Fibroblast of skin of right biceps (primary cell): ENCODE measurements at places on chromosomes 5 and 9.

DNA sequence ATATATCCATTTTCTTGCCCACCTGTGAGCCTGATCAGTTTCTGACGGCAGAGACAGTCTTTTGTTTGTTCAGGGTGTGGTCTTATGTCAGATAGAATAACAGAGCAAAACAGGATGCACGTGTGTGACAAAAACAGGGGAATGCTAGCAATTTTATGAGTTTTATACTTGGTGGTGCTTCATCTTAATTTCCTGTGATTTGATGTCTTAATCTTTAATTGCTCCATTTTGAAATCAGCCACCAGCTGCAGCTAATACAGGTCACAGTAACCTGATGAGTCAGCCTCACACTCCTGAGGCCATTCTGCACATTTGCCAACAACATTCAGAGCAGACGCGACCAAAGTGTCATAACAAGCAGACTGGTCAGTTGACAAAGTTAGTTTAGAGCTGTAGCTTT is 42.3 kb upstream of the JMY start:
- DNase-seq = no peak

DNA sequence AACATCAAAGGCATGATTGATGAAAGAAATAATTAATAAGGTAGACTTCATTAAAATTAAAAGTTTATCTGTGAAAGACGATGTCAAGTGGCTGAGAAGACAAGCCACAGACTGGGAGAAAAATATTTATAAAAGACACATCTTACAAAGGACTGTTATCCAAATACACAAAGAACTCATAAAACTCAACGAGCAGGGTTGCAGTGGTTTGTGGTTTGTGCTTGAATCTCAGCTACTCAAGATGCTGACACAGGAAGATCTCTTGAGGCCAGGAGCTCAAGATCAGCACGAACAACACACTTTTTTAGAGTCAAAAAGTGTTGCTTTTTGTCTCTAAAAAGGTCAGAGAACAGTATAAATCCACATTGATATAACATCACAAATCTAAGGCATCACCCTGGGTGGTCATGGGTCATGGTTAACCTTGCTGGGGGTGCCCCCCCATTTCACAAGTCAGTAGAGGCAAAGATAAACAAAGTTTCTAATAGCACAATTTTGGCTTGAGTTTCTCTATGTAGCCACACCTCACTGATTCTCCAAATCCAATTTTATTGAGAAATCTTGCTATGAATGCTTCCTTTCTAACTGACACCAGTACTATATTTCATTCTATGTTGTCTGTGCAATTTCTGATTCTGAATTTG is 342.9 kb upstream of the RPS23 start:
- peak; percentile 15 for DNase-seq

DNA sequence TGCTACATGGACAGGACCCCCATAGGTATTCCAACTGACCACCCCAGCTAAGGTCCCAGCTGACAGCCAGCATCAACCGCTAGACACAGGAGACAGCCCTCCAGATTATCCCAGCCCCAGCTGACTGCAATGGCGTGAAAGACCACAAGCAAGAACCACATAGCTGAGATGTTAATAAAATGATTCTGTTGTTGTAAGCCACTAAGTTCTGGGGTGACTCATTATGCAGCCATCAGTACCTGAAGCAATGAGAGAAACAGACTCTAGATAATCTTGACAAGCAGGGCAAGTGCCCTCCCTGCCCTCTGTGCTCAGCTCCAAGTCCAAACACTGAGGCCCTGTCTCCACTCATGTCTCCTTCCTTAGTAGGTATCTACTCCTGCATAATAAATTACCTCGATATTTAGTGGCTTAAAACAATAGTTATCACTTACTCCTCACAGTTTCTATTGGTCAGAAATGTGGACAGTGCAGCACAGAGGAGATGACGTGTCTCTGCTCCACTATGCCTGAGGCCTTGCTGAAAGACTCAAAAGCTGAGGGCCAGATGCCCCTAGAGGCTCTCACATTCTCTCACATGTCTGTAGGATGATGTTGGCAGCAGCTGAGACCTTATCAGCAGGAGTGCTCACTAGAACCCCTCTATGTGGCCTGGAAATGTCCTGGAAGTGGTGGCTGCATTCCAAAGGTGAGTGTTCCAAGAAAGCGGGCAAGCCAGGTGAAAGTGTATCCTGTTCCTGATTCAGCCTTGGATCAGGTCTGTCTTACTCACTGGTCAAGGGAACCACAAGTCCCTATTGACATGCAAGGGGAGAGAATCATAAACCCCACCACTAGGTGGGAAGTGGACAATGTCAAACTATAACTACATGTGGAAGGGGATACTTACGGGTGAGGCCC is 2.5 kb downstream of the MGAT1 start:
- DNase-seq = peak; percentile 83

DNA sequence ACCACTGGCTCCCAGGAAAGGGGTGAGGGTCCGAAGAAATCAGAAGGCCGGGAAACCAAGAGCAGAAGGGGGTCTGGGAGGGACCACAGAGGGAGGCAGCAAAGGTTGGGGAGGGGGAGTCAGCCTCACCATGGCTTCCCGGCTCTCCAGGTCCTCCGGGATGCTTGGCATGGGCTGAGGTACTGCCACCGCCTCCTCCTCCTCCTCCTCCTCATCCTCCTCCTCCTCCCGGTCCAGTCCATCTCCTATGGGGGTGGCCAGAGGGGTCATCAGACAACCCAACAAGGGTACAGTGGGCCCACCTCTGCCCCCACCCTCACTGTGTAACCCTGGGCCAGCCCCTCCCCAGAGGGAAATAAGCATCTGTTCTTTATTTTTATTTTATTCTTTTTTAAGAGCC is 17.5 kb downstream of the GOLGA2 start:
- no peak for DNase-seq

DNA sequence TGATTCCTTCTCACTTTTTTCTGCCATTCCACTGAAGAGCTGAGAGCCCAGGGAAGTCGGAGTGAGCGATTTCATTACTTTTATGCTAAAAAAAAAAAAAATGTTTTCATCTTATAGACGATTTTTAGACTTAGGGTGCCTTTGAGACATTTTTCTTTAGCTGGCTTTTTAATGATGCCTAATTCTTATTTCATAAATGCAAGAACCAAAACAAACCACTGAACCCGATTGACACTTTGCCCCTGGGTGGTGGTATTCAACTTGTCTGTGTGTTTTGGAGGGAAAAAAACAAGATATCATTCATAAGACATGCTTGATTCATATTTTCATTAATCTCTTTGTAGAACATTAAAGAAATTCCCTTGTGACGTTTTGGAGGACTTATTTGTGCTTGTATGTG is 2.4 kb downstream of the TLE4 start:
- no peak for DNase-seq

GRCh38 chr5:81608976-81609375 is 141.9 kb downstream of the SSBP2 start:
- no peak for DNase-seq

- DNase-seq = no peak
Observed at GRCh38 chr5:150339165-150339564, 18.3 kb upstream of the TCOF1 start.

DNA sequence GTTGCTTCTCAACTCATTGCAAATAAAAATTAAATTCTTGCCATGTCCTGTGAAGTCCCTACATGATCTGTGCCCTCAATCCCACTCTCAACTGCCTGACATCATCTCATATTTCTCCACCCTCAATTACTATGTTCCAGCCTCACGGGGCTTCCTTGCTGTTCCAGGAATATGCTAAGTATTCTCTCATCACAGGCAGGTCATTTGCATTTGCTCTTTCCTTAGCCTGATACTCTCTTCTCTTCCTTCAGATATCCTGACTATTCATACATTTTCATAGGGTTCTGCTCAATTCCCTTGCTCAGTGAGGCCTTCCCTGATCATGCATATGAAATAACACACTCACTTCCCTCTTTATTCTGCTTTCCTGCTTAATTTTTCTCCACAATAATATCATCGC is 135.1 kb upstream of the DAB2 start:
- DNase-seq = no peak

DNA sequence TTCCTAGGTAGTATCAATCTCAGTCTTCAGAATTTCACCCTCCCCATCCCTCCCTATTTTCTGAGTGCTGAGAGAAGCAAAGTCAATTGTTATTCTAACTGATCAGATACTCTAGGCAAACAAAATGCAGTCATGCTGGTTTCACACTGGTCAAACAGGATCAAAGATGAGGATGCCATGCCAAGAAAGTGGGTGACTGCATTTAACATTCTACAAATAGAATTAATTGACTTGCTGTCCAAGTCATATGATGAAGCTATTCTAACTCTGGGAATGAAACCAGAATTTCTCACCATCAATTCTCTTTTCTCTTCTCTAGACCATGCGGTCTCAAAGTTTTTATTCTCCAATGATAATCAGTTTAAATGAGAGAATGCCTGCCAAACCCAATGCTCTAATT is 112.5 kb downstream of the CTNND2 start:
- DNase-seq = no peak

DNA sequence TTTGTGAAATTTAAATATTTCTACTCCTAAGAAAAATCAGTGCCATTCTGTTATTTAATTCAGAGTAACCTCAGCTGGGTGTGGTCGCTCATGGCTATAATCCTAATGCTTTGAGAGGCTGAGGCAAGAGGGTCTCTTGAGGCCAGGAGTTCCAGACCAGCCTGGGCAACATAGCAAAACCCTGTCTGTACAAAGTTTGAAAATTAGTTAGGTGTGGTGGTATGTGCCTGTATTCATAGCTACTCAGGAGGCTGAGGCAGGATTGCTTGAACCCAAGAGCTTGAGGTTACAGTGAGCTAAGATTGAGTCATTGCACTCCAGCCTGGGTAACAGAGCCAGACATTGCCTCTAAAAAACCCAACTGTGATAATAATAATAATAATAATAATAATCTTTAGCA is 44.8 kb upstream of the CNTLN start:
- DNase-seq = no peak

DNA sequence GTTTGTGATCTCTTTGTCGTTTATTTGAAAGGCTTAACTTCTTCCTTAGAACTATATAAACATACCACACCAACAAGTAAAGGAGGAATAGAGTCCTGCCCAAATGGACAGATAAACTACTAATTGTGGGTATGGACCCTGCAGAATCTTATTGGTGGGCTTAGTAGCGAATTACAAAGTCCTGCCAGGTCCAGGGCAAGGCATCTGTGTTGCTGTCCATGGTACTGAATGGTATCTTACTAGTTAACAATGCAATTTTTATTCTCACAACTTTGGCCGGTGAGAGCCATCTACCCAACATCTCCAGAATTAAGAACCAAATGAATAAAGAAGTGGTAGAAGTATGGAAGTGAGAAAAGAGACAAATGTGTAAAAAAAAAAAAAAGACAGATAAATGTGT is 1782.4 kb upstream of the WWC1 start:
- peak; percentile 4 for DNase-seq

DNA sequence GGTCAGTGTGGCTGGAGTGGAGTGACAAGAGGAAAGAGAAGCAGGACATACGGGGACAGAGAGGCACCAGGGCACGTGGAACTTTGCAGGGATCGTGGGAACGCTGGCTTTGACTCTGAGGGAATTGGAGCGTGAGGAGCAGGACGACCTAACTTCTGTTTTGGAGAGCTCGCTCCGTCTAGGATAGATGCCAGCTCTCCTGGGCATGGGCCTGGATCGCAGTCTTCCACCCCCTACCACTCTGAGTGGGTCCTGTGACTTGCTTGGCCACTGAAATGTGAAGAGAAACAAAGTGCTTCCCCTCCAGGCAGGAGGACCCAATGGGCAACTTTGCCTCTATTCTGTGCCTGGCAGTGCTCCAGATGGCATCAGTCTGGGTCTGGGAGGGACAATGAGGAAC is 8.7 kb upstream of the SH3PXD2B start:
- no peak for DNase-seq

- peak; percentile 68 for DNase-seq
Observed at GRCh38 chr5:146042628-146043279, 62.6 kb downstream of the PLAC8L1 start.

GRCh38 chr9:130319300-130319699 is 53.7 kb downstream of the HMCN2 start:
- no peak for DNase-seq

DNA sequence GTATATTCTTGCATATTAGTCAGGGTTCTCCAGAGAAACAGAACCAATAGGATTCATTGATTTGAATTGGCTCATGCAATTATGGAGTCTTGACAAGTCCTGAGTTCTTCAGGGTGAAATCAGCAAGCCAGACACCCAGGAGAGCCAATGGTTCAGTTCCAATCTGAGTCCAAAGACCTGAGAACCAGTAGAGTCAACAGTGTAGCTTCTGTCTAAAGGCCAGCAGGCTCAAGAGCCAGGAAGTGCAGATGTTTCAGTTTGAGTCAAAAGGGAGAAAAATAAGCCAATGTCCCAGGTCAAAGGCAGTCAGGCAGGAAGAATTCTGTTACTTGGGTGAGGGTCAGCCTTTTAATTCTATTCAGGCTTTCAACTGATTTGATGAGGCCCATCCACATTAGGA is 37.8 kb upstream of the ANKRD34B start:
- no peak for DNase-seq

GRCh38 chr5:116370149-116370548 is 204.5 kb downstream of the SEMA6A start:
- DNase-seq = no peak

GRCh38 chr9:438066-438465 is 223.4 kb downstream of the DOCK8 start:
- no peak for DNase-seq

DNA sequence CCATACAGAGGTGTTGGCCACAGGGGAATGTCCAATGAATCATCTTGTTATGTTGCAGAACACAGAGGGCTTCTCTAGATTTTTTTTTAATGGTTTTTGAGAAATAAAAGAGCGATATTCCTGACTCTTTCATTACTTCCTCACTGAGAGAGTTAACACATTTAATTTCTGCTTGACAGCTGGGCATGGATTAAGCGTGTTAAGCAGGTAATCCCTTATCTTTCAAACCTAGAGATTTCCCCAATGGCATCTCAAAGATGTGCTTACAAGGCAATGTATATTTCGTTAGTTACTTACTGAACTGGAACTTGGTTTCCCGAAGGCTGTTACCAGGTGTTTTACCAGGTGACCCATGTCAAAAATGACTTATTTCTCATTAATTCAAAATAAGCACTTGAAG is 21.8 kb upstream of the ADCY2 start:
- DNase-seq = no peak
